ENCODE measurements at places on chromosomes 7 and 10.

DNA sequence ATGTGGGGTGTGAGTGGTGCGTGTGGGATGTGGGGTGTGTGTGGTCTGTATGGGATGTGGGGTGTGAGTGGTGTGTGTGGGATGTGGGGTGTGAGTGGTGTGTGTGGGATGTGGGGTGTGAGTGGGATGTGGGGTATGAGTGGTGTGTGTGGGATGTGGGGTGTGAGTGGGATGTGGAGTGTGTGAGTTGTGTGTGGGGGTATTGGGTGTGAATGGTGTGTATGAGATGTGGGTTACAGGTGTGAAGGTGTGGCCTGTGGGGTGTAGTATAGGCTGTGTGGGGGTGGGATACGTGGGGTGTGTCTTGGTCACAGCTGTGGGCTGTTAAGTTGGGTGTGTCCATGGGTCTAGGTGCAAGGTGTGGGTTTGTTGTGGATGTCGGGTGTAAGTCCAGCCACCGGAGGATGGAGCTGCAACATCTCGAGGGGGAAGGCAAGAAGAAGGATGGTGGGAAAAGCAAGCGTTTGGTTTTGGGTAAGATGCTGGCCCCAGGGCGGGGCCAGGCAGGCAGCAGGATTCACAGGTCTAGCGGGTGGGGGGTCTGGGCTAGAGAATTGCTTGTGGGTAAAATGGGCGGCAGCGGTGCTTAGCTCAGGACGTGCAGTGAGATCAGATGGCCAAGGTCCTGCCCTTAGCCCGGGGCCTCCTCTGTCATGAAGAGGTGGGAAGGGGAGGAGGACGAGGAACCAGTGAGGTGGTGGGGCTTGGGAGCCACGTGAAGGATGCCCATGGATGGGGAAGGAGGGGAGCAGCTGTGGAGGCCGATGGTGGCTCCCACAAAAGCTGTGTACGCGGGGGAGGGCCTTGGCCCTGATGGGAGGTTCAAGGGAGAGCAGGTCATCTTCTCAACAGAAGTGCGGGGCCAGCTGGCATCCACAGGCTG, 60.1 kb downstream of the CFAP46 start:
- DNase-seq = no peak

GRCh38 chr10:84665883-84666463, 337.6 kb downstream of the CCSER2 start:
- no peak for DNase-seq

GRCh38 chr10:114397651-114398145, 6.6 kb downstream of the AFAP1L2 start:
- DNase-seq = no peak

DNA sequence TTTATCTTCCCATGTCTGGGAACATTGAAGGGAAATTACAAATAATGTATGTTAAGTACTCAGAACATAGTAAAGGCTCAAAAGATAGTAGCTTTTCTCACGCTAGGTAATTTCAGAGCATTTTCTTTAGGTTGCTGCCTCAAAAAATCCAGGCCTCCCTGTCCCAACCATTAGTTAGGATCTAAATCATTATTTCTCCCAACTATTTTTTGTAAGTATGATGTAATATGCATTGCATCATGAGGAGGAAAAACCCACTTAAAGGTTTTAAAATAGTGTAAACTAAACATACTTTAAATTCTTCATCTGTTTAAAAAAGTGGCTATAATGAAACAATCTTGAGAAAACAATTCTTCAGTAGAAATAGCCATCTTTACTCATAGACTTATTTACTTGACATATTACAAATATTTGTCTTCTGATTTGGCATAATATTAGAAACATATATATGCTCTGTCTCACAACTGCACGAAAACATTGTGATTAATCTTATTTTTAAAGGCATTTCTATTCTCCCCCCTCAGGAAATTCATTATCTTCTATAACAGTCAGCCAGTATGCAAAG, 329.3 kb downstream of the ELMO1 start:
- DNase-seq = no peak

DNA sequence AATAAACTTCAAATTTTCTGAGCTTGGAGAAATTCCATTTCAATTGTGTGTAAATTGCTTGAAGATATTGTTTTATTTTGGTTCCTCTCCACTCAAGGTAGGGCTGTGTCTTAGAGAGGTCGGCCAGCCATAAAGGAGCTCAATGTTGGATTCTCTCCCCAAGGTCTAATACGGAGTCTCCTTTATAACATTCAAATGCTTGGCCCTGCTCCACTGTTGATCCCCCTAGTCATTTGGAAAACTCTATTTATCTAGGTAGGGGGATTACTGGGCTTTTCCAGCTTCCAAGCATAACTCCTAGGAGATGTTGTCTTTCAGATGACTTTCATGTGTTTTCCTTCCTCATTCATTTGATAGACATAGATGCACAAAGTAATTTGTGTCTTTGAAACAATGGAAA, 170.9 kb downstream of the LRMDA start:
- DNase-seq = no peak

GRCh38 chr7:149748076-149748874, 25.1 kb downstream of the ZNF467 start:
- no peak for DNase-seq

DNA sequence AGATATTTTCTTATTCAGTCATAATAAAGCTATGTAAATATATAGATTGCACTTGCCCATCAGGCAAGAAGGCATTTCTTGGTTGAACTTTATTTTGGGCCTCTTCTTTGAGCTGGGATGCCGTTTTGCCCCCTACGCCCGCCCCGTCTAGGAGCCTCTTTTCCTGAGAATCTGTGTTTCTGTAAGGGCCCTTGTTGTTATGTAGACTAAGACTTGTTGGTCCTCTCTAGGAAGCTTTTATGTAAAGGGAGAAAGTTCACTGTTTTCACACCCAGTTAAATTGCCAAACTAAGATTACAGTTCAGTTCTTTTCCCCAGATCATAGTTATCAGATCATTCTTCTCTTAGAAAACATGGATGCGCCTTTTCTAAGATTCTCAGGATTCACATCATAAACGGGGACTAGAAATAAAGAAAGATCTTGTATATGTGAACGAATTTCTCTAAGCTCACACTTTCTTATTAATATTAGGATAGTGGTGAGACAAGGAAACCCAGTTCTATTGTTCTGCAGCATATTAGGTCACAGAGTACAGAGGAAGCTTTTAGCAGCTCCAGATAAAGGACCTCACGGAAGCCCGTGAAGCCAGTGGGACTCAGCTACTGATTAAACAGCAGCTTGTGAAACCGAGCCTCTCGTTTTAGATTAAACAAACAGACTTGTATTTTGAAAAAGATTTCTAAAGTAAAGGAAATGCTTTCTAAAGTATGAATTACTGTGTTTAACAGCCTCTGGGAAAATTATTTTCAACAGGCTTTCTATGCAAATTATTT, 3.8 kb downstream of the LMTK2 start:
- DNase-seq = no peak

DNA sequence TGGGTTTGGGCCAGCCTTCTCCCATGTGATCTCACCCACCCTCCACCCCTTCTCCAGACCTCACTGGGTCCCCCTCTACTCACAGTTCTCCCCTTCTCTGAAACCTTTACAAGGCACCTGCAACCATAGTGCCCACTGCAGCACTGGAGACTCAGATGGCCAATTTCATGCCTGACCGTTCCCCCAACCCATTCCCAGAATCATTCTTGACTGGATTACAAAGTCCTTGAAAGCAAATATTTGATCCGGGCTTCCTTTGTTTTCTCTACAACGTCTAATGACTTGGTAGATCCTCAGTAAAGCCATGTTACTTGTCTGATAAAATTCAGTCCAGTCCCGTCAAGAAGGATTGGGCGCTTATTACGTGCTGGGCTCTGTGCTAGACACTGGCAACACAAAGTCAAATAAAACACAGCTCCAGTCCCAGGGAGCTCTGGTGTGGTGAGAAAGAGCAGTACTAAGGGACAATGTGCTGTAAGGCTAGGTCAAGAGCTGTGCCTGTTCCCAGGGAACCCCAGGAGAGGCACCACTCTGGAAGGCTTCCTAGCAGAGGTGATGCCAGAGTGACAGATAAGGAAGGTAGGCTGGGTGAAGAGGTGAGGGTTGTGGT, 36.5 kb downstream of the SH3PXD2A start:
- no peak for DNase-seq

DNA sequence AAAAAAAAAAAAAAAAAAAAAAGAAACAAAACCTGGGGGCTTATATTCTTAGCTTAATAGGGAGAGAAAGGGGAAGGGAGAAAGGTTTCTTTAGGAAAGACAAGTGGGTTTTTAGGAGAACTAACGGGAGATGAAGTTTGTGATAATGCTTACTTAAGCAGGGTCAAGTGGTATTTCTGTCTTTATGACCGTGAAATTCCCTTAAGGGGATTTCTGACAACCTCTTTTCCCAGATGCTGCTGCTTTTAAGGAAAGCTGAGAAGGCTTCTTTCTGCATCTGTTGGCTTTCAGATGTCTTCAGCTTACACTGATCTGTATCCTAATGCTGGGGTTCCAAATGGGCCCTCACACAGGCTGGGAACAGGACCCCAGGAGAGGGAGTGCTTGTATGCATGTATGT, 42.6 kb downstream of the ADAMTS14 start:
- no peak for DNase-seq

- DNase-seq = no peak
Observed at GRCh38 chr10:31886885-31887284, 41.7 kb downstream of the ARHGAP12 start.

DNA sequence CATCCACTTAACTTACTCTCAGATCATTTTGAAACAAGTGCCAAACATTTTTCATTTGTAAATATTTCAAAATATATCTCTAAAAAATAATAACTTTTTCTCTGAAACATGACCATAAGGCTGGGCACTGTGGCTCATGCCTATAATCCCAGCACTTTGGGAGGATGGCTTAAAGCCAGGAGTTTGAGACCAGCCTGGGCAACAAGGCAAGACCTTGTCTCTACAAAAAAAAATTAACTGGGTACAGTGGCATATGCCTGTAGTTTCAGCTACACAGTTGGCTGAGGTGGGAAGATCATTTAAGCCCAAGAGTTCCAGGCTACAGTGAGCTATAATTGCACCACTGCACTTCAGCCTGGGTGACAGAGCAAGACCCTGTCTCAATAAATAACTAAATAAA, 36.4 kb downstream of the USP54 start:
- DNase-seq = no peak

- no peak for DNase-seq
Observed at GRCh38 chr7:877312-878232, 1.2 kb downstream of the GET4 start.

GRCh38 chr10:48798481-48799254, 114.0 kb downstream of the WDFY4 start:
- no peak for DNase-seq

DNA sequence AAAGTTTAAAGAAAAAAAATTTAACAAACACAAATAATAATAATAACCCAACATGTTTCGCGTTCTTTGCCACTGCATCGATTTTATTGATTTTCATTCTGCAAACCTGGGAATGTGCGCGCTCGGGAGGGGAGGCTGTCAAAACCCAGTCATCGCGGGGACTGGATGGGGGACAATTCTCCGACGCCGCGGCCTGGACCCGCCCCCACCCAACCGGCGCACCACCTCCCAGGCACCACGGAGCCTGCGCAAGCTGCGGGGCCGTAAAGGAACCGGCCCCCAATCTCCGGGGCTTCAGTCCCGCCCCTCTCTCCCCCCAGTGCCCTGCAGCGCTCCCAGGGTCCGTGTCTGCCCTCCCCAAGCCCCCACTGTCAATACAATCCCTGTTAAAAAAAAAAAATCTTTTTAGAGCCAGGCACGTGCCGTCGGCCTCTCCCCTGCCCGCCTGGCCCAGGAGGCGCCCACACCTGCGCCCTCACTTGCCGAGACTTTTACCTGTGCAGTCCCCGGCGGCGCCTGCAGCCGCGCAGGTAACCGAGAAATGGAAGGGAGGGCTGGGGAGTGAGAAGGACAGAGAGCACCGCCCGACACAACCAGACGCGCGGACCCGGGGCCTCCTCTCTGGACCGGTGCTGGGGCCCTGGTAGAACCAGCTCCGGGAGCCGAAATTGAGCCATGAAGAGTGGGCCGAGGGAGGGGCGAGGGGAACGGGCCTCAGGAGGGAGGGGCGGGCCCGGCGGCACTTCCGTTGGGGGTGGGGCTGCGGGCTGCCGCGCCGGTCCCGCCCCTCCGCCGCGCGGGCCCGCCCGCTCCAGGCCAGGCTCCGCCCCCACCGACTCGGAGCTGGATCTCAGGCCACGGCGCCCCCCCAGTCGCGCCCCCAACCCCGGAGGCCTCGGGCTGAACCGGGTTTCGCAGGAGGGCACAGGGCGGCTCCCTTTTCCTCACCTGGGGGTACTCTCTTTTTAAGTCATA, 7.6 kb upstream of the ZNF503 start:
- no peak for DNase-seq

- DNase-seq = no peak
Observed at GRCh38 chr7:37756797-37757551, 73.4 kb downstream of the GPR141 start.

- DNase-seq = no peak
Observed at GRCh38 chr10:314871-315270, 179.6 kb downstream of the ZMYND11 start.

GRCh38 chr10:34433241-34434076, 381.6 kb downstream of the PARD3 start:
- DNase-seq = no peak

GRCh38 chr10:14378387-14378960, 47.8 kb upstream of the FRMD4A start:
- DNase-seq = no peak

- no peak for DNase-seq
Observed at GRCh38 chr10:35675846-35676245, 33.8 kb upstream of the FZD8 start.

DNA sequence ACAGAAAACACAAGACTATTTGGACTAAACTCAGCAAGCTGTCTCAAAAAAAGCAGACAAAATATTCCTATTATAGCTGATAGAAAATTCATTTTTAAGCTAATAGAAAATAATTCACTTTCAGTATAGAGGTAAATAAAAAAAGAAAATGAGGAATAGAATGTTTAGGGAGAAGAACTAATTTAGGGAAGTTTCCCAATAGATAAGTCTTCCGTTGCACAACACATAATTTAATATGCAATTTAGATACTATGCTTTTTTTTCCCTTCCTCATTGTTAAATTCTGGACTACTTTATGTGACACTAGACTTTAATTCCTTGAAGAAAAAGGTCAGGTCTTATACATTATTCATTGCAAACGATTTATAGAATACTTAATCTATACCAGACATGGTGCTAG, 10.3 kb downstream of the PNPLA8 start:
- no peak for DNase-seq

DNA sequence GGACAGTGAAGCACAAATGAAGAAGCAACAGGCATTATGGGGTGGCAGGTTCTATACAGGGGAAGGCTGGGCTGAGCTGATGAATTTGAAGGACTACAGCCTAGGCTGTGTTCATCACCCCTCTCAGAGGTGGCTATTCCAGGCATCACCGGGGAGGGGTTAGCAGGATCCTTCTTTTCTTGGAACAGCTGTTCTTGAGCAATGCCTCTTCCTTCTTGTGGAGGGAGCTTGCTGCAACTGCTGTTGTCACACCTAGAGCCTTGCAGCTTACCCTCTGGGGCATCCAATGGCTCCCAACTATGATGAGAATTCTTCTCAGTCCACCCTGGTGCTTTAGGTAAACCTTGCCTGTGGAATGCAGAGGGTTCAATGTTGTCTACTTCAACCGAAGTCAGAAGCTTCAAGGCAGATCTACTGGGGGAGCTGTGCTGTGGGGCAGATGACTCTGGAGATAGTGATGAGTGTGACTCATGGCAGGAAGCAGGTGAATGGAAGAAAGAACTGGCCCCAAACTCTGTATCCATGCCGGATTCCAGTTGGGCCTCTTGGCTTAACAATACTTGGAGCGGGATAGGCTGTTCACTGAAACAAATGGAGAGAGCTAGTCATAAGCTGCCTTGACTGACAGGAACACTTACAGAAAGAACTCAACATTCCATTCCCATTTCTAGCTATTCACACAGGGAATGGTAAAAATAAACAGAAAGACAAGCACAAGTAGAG, 21.5 kb upstream of the PPP3CB start:
- DNase-seq = no peak

Measured in activated naive CD4-positive, alpha-beta T cell (primary cell).